ENCODE measurements at places on chromosomes 5 and 9.
A peak's percentile ranks its signal among the peaks of the same experiment; 100 is the strongest.

DNA sequence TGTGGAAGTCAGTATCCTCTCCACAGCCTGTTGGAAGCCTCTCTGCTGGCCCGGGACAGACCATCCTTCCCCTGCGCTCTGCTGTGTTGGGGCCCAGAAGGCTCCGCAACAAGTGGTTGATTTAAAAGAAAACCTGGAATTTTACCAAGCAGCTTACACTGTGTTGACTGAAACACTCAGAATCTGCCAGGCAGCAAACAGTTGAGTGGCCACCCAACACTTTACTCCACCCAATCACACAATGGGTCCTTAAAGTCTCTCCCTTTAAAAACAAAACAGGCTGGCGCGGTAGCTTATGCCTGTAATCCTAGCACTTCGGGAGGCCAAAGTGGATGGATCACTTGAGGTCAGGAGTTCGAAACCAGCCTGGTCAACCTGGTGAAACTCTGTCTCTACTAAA, 28.0 kb upstream of the DMRT3 start:
- DNase-seq, result no peak

DNA sequence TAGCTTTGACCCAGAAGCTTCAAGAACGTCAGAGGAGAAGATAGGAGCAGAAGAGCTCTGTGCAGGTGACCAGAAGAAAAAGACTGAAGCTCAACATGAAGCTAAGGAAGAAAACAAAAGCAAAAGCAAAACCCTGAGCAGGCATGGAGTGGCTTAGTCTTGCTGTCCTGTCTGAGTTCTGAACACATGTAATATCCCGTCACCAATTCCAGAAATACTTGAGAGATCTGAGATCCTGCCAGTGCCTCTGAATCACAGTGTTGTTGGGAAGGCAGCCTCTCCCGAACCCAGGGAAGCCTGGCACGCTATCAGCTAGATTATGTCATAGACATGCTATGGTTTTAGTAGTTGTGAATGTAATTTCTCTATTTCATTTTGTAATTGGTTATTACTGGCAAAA, 235.7 kb downstream of the ICE1 start:
- DNase-seq, result no peak

DNA sequence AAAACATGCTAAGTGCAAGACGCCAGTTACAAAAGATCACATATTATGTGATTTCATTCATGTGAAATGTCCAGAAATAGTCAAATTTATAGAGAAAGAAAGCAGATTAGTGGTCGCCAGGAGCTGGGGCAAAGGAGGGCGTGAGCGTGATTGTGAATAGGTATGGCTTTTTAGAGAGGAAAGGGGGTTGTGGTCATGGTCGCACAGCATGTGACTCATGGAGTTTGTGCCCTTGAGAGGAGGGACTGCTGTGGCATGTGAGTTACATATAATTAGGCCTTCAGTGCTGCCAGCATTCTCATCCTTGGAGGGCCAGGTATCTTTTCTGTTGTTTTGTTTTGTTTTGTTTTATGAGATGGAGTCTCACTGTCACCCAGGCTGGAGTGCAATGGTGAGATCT, 21.2 kb upstream of the MARCHF6 start:
- no peak for DNase-seq

DNA sequence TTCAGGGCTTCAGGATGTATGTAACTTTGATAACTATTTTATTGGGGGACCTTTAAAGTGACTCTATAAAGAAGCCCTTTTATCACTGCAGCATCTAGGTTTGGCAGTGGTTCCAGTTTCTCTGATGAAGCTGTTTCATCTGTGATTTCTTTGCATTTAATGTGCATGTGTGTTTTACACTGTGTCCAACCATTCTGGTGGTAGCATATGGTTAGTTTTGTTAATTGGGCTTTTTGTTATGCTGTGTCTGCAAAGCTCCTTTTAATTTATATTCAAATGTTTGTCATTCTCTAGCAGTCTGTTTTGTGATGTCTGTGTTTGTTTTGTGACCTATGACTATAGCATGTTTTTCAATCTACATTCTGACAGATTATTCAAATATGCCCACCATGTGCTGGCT, 294.8 kb downstream of the DNAH5 start:
- DNase-seq, result no peak

DNA sequence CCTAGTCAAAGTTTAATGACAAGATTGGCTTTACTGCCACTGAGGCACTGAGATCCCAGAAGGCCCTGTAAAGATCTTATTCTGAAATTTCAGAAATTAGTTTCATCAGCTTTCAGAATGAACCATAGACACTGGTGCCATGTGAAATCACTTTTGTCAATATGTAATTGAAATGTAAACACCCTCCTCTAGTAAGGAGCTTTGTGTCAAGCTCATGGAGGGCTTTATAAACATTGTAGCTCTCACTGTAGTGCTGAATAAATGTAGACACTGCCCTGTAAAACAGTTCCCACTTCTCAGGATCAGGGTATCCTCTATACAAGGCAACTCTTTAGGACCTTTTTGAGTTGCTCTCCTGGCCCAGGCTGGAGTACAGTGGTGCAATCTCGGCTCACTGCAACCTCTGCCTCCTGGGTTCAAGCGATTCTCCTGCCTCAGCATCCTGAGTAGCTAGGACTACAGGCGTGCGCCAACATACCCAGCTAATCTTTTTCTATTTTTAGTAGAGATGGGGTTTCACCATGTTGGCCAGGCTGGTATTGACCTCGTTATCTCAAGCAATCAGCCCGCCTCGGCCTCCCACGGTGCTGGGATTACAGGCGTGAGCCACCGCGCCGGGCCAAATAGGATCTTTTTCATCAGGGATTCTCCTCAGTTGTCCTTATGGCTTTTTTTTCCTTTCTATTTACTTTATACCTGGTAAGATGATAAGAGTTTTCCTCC, 1823.9 kb upstream of the CDH9 start:
- DNase-seq, result no peak

GRCh38 chr5:40733434-40733833, 22.3 kb downstream of the TTC33 start:
- DNase-seq, result peak; percentile 13

GRCh38 chr9:91032121-91032531, 230.5 kb downstream of the SYK start:
- no peak for DNase-seq

DNA sequence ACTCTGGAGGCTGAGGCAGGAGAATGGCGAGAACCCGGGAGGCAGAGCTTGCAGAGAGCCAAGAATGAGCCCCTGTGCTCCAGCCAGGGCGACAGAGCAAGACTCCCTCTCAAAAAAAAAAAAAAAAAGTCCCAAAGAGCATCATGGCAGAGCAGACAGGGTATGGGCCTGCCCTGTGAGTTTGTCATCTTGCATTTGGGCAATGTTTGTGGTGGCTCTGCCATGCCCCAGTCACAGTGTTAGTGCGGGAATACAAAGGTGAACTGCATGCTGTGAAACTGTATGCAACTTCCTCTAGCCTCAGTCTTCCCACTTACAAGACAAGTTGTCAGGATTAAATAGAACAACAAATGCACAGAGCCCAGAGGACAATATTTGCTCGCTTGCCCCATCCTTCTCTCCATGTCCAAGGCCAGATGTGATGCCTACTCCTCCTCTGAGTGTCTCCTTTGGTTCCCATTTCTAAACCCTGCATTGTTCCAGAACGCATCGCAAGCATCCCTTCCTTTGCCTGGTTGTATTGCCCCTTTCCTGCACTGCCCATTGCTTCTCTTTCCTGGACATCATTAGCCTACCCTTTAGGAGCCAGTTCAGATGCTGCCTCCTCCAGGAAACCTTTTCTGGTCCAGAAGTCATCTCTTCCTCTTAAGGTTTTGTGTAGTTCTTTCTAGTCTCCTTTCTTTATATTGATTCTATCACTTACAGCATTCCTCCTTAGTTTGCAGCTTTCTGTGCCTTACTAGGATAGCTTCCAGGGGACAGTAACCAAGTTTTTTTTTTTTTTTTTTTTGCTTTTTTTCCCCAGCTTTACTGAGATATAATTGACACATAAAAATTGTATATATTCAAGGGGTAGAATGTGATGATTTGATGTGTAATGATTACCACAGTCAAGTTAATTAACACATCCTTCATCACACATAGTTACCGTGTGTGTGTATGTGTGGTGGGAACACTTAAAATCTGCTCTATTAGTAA, 69.0 kb upstream of the TNFAIP8 start:
- no peak for DNase-seq

GRCh38 chr9:106324591-106325280, 538.2 kb upstream of the ZNF462 start:
- no peak for DNase-seq

DNA sequence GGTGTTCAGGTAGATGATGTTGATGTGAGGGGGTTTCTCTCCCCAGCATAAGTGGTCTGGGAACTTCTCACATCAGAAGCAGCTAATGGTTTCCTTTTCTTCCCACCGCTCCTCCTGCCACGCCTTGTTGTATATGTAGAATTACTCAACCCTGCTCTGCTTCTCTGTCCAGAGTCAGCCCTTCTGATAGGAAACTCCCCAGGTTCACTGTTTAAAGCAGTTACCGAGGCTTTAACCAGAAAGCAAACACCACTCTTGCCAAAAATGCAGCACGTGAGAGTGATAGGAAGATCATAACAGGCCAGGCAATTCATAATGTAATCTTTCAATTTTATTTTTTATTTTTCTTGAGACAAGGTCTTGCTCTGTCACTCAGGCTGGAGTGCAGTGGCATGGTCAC, 10.5 kb upstream of the TMEM252 start:
- DNase-seq, result peak; percentile 72

DNA sequence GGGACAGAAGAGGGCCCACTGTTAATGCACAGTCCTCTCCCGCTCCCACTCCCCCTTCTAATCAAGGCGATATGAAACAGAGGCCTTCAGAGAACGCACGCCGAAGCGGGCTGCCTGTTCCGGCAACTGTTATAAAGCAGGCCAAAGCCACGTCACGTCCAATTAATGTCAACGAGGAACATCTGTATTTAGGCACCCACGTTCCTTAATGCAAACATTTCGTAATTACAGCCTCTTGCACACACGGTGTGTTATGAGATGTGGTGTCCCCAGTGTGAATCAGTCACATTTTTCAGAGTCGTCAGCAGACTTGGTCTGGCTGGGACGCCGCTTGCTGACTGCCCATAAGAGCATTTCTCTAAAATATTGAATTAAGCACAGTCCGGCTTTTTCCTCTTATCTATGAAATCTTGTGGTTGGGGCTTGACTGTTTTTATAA, 339.0 kb downstream of the NSG2 start:
- DNase-seq, result no peak

- DNase-seq, result peak; percentile 85
Measured at GRCh38 chr5:107893642-107894041, 222.9 kb upstream of the EFNA5 start.

- DNase-seq, result peak; percentile 37
Measured at GRCh38 chr5:65774346-65774745, 52.3 kb downstream of the NLN start.

DNA sequence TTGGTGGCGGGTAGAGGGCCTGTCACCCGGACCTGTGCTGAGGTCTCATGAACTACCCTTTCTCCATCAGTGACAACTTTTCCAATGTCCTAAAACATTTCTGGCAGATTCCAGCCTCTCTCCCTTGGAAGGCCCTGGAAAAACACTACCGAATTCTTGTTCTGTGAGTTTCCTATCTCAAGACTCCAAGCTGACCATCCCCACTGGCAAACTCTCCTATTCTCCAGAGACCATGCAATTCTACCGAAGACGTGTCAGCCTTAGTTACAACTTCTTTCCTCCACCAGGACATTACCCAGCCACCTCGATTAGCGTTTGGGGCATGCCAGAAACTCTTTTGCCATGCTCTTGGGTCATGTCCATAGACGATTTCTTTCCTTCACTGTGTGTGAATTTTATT, 26.8 kb upstream of the GABRP start:
- no peak for DNase-seq
